ENCODE measurements at places on chromosomes 7 and 10.

- no peak for DNase-seq
Observed at GRCh38 chr10:10044922-10045764, 972.5 kb upstream of the CELF2 start.

DNA sequence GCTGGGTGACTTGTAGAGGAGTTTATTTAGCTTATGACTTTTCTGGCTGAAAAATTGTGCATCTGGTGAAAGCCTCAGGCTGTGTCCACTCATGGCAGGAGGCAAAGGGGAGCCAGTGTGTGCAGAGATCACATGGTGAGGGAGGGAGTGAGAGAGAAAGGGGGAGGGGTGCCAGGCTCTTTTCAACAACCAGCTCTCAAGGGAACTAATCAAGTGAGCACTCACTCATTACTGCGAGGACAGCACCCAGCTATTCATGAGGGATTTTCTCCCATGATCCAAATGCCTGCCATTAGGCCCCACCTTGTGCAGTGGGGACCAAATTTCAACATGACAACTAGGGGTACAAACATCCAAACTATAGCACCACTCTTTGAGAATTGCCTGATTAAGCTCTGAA is 590.2 kb downstream of the MAGI2 start:
- DNase-seq: no peak

- DNase-seq: peak; percentile 73
Observed at GRCh38 chr10:30529373-30529998, 95.5 kb downstream of the MAP3K8 start.

DNA sequence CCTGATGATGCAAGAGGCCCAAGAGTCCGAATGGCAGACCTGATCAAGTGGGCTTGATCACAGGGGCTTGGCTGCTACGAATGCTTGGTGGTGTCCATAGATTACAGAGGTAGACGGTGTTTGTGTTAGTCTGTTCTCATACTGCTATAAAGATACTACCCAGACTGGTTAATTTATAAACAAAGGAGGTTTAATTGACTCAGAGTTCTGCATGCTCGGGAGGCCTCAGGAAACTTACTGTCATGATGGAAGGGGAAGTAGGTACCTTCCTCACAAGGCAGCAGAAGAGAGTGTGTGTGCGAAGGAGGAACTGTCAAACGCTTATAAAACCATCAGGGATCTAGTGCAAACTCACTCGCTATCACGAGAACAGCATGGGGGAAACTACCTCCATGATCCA is 268.9 kb upstream of the KLF6 start:
- no peak for DNase-seq
